ENCODE measurements at places on chromosomes 6 and 20.

- no peak for DNase-seq
These were observed 19.8 kb upstream of the C6orf62 start for GRCh38 chr6:24738741-24739140.

DNA sequence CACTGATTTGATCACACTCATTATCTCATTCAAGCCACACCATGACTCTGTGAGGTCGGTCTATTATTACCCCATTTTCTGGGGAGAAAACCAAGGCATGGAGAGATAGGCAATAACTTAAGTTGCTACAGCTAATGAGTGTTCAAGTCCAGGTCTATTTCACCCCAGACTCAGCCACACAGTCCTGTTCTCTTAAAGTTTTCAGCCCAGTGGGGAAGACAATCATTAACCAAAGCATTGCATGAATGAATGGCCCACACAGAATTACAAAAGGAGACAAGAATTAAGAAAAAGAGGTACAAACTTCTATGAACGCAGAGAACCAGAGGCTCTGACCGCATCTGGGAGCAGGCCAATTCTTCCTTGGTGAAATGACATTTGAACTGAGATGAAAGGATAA lies 7.1 kb downstream of the BPI start:
- DNase-seq: no peak

GRCh38 chr6:160386869-160387530 lies 38.8 kb downstream of the SLC22A3 start:
- no peak for DNase-seq

- DNase-seq: no peak
These were observed 248.9 kb upstream of the THEMIS start for GRCh38 chr6:128149796-128150195.

- no peak for DNase-seq
These were observed 582.9 kb upstream of the EYS start for GRCh38 chr6:66289889-66290288.

- DNase-seq: no peak
These were observed 33.4 kb upstream of the MRPS18A start for GRCh38 chr6:43720999-43721398.

- DNase-seq: no peak
These were observed 17.5 kb upstream of the MYCT1 start for GRCh38 chr6:152680151-152680550.

DNA sequence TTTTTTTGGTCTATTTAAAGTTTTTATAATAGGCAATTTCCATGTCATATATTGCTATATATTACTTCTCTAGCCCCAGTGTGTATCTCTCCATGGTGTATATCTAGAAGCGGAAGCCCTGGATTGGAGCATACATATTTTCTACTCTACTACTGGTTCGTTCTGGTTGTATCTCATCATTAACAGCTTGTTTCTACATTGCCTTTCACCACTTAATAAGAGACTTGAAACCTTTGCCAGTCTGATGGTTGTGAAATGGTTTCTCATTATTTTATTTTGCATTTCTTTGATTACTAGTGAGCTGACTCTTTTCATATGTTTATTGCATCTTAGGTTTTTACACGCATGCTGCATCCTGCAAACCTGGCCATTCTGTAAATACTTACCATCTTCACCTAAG lies 3.6 kb downstream of the DSTN start:
- DNase-seq: no peak

DNA sequence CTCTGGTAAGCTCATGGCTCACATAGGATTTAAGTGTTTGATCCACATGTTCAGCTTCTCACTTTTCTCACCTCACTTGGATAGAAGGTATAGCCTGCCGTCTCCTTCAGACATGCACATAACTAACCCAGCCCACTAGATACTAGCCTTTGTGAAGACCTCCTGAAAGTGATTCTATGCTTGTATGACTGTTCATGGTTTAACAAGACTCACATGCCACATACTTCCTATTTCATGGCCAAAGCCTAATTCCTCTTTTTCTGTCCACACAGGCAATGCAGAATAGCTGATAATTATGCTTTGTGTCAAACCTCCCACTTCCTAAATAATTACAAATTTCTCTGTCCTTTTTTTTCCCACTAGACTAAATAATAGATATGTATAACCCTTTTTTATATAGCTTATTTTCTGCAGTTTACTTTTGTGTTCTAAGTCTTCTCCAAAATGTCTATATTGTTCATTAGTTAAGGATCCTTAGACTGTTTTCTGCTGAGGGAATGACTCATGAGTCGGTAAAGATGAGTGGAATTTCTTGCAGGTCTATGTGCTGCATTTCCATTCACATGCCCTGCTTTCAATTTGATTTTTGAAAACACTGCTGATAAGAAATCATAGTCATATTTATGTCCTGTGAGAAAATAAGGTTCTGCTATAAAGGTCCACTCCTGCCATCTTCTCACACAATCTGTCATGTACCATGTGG lies 43.0 kb downstream of the HDDC2 start:
- DNase-seq: no peak

DNA sequence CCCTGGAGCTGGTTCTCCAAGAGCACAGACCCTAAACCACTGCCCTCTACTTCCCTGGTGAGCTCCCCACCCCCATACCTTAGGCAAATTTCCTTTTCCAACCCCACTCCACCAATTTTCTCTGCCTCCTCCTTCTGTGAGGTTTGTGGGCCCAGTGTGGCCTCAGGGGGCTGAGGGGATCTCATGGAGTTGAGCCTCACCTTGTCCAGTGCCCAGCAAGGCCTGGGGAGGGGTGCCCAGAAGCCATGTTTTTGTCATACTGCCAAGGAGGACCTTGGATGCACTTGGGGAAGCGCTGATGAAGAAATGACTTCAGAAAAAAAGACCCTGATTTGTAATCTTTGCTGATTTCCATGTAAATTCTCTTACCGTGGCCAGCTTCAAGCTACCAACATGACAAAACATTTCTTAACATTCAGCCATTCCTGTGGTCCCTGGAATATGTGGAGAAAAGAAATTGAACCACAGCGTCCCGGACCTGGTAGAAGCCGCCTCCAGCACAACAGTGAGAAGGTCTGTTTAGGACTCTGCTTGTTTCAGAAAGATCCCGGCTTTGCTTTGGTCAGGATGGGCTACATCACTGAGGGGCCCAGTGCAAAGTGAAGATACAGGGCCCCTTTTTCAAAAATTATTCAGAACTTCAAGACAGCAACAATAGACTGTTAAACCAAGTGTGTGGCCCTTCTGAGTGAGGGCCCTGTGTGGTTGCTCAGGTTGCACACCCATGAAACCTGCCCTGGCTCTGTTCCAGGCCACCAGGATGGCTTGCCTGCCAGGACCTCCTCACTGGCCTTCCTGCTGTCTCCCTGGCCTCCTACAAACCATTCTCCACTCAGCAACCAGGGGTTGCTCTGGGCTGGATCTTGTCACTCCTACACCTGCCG lies 52.5 kb downstream of the CHMP4B start:
- DNase-seq: no peak

DNA sequence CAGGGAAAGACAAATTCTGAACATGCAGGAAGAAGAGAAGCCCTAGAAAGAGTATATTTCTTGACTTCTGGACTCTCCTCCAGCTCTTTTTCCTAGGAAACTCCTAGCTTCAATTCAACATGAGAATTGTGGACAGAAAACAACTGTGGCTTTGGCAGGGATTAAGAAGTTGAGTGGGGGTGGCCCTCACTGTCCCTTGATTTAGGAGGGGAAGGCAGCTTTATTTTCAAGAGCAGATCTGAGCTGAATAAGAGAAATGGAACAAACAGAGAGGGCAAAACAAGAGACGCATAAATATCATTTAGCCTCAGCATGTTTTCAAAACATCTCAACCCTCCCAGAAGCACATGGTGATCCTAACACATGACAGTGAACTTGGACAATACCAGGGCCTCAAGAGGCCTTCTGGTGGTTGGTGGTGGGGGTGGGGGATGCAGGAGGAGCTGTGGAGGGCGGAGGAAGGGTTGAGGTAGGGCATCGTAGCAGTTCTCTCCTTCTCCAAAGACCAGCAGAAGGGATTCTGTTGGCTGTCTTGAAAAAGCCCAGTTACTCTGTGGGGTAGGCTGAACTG lies 21.1 kb upstream of the TAGAP start:
- no peak for DNase-seq

- DNase-seq: no peak
These were observed 28.7 kb upstream of the CLDN20 start for GRCh38 chr6:155235087-155235486.

DNA sequence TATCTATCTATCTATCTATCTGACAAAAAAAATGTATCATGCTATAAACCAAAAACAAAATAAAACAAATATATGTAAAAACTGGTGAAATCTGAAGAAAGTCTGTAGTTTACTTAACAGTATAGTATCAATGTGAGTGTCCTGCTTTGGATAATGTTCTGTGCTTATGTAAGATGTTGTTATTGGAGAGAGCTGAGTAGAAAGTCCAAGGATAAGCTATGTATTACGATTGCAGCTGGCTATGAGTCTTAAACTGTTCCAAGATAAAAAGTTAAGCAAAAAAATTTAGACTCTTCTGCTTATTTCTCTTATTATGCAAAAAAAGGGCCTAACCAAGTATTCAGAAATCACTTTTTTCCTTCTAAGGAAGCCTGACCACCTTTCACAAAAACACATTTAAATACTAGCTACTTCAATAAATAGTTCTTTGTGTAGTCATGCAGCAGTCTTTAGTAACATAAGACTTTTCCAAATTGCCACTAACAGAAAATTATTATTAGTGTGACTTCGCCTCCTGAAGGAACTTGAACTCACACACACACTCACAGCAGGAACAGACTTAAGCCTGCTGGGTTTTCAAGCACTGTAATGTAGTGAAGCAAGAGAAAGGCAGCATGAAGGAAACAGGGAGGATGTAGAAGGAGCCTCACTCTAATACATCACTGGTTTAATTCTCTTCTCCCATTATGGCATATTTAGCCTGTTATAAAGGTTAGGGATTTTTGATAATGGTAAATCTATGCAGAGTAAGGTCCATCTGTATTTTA lies 265.8 kb upstream of the GJE1 start:
- no peak for DNase-seq

GRCh38 chr6:48144021-48144420 lies 33.0 kb upstream of the PTCHD4 start:
- DNase-seq: no peak

DNA sequence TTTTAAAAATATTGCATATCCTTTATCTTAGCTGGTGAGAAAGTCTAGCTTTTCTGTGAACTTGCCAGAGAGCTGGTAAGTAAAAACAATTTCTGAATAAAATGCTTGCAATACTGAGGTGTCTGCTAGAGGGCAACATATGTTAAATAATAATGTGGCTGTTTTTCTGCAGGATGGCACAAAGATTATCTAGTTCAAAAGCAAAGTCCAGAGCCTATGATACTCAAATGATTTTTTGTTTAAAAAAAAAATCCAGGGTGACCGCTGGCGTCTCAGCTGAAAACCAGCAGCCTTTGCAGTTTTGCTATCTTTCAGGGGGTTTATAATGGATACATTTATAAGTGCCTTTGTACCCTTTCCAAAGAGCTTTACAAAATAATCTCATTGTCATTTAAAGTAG lies 194.9 kb downstream of the PHACTR1 start:
- no peak for DNase-seq

GRCh38 chr6:106847116-106847515 lies 127.4 kb downstream of the CD24 start:
- DNase-seq: no peak
